PC-9 (cell line): ENCODE measurements at places on chromosomes 3 and 15. TPM values are rescaled to one million over a fixed set of nuclear protein-coding genes. Genes with fewer than 3 reads are reported as not detected.
A peak's percentile ranks its signal among the peaks of the same experiment; 100 is the strongest.

DNA sequence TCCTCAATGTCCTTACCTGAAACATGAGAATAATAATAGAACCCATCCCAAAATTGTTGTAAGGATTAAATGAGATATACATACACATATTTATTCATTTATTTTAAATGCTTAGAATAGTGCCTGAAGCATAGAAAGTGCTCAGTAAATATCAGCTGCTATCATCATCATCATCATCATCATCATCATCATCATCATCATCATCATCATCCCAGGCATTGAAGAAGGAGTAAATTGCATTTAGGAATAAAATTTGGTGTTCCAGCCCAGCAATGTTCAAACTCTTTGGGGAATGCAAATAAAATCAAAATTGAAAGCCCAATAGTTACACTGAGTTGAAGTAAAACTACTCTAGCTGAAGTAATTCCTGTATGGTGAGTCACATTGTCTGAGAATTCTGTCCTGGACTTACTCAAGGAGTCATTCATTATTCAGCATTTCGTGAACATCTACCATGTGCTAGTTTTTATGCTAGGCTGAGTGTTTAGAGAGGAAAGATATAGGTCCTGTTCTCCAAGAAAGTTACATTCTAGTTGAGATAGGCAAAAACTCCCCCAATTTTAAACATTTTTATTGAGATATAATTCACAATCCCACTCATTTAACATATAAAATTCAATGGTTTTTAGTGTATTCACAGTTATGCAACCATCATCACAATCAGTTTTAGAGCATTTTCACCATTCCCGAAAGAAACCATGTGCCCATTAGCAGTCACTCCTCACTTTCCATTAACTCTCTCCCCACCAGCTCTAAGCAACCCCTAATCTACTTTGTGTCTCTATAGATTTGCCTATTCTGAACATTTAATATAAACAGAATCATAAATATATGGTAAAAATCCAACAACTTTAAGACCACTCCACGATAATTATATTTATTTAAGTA, 107.2 kb downstream of the FRMD5 start:
- DNase-seq = peak; percentile 73

GRCh38 chr3:112086875-112087524, 811 bp downstream of the C3orf52 start:
- peak; percentile 16 for DNase-seq

EPB42 gene
- total RNA-seq = not detected in 2 replicates

- no peak for DNase-seq
Observed at GRCh38 chr3:175199961-175200360, 340.8 kb downstream of the NAALADL2 start.

CAPN3 gene
- 0.18 and 0.50 TPM in 2 replicates for total RNA-seq

STRC gene
- 0.59 and 1.3 TPM in 2 replicates for total RNA-seq

DNA sequence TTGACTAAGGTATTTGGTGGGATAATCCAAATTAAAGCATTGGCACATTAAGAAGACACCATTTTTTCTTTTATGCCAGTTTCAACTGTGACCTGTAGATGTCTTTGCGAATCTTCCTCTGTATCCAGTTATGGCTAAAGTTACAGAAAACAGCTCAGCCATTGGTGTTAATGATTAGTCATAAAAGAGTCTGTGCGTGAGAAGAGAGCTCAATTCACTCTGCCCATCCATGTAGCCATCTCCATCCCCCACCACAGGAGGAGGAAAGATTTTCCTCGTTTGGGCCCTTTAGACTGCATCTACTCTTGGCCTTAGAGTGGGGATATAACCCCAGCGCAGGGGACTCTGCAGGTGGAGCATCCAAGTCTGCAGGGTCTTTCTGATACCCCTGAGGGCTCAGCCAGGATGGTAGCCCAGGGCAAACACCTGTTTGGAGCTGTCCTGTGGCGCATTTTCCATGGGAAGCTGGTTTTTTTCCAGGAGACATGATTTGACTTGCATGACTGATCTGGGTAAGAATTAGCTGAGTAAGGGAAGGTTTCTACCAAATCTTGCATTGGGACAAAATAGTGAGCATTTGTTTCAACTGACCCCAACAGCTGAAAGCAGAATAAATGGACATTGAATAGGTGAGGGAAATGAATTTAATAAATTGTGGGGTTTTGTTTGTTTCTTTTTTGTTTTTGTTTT, 29.5 kb downstream of the NANOGP8 start:
- DNase-seq = no peak

P2RY12 gene
- not detected in 2 replicates for total RNA-seq

DNA sequence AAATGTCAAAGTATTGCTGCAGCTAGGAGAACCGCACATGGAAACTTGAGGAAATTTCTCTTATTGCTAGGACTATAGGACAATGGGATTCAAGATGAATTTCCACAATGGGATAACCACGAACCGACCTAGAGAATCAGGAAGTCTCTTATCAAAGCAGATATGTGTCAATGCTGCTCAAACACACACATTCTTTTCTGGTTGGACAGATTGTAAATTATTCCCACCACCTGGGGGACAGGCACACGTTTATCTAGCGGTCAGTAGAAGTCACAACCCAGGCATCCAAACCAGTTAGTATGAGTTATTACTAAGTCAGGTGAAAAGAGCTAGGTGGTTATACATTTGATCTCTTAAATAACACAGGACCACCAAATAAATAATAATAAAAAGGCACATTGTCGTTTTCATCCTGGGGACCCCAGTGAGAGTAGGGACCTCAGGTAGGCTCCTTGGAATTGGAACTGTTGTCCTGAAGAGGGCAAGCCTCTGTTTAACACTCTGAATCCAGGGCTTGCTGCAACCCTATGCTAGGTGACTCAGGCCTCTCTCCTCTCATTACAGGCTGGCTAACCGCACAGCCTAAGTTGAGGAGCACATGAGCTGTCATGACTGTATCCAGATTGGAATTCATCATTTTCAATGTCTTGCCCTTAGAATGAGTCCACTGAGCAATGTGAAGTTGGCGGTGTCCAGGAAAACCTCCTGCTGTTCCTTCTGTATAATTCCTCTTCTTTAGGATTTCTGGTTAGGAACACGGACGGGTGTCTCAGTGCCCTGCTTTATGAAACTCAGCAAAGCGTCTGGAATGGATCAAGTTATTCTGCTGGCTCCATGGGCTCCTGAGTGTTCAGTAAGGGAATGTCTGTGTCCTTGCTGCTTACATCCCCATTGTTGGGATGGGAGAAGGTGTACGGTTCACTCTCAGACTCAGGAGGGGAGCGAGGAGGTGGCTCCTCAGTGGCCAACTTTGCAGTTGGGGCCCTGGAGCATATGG, 59.0 kb downstream of the CLEC3B start:
- peak; percentile 56 for DNase-seq

DNA sequence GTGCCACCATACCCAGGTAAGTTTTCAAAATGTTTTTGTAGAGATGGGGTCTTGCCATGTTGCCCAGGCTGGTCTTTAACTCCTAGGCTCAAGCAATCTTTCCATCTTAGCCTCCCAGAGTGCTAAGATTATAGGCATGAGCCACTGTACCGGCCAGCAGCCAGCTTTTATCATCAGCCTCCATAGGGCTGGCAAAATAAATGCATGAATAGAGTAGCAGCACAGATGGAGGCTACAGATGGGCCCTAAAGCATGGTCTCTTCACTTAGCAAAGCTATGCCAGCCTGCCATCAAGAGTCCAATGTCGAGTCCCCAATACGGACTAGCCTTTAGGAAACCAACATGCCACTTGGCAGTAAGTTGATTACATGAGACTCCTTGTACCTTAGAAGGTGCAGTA, 63.8 kb downstream of the CNTN3 start:
- DNase-seq = no peak

GRCh38 chr15:100939791-100940190, 20.6 kb downstream of the LRRK1 start:
- DNase-seq = no peak

DNA sequence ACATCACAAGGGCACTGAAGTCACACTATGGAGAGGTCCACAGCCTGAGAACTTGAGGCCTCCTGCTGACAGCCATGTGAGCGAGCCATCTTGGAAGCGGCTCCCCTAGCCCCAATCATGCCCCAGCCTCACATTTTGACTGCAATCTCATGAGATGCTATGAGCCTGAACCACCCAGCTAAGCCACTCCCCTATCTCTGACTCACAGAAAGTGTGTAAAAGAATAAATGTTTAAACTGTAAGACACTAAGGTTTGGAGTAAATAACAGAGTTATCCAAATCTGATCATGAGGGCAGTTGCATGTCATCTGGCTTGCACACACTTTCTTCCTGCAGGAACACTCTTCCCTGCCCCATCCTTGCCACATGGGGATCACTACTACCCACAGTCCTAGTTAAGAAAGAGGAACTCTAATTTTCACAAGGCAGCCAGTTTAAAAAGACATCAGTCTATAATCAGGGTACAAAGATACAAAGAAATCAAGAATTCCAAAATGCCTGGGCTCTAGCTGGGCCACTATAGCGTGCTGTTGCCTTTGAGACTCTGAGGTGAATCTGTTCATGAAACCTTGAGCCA, 494.2 kb downstream of the FOXP1 start:
- no peak for DNase-seq

- DNase-seq = no peak
Observed at GRCh38 chr3:167772992-167773391, 37.5 kb downstream of the SERPINI1 start.

GRCh38 chr3:136658946-136659682, 93.1 kb downstream of the STAG1 start:
- DNase-seq = no peak

DNA sequence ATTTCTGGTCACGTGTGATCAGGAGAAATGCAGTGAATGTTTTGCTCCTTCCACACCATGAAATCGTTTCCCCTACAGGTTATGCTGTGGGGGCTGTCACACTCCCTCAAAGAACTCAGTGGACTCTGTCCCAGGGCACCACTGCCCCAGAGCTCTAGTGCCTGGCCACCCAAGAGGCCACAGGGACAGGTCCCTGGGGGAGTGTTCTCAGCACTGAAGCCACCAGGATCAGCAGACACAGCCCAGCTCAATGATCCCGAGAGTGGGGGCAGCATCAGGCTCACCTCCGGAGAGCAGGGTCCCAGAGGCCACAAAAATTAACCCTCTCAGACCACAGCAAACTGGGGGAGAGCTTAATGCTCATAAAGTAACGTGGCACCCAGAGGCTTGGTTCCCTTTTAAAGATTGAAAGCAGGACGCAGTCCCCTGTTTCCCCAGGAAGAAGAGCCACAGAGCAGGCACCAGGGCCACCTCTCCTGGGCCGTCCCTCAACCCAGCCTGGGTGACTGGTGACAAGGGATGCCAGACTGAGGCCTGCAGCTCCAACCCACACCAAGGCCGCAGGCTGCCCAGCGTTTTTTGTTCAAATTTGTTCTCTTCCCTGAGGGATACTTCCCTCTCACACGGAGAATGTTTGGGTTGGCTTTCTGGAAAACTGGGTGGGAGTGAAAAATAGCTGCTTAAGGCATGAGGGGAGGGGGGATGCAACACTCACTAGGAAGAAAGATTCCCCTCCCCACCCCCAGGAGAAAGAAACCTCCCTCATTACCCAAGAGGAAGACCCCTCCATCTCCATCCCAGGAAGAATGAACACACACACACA, 123.3 kb upstream of the IGF1R start:
- DNase-seq = no peak

DNA sequence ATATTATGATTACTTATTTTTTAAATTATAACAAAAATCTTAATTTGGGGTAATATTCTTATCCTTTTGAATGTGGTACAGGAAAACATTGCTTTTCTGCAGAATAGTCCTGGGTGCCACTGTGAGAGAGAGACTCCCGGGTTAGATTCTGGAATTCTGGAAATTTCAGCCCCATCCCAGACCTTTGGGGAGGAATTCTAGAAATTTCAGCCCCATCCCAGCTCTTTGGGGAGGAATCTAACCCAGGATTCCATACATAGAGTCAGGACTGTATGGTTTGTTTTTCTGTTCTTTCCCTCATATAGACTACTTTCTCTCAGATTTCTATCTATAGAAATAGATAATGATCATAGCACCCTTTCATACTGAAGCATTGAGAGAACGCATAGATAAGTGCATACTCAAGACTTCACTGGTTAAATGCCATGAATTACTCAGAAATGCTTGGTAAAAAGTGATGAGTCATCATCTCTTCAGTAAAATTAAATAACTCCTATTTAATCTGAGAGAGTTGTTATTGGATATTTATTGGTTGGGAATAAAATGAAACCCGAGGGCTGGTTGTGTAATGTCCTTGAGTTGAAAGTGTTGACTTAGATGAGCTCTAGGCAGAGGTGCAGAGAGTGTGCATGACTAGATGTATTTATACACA, 8.3 kb downstream of the EIF2AK4 start:
- DNase-seq = no peak
